ENCODE measurements at places on chromosomes 6 and 20. TPM values are rescaled to one million over a fixed set of nuclear protein-coding genes. Genes with fewer than 3 reads are reported as not detected.
A peak's percentile ranks its signal among the peaks of the same experiment; 100 is the strongest.

The SLC13A3 gene
- total RNA-seq, result 31.5 TPM

The ADTRP gene
- 2.7 TPM for total RNA-seq

The IL17F gene
- total RNA-seq, result not detected

The MEI4 gene
- total RNA-seq, result 1.2 TPM

The RAMACL gene
- 1.9 TPM for total RNA-seq

The SNRPB2 gene
- 43.6 TPM for total RNA-seq

The SAMD5 gene
- 9.2 TPM for total RNA-seq

The PRSS35 gene
- total RNA-seq, result 0.66 TPM

GRCh38 chr6:147911686-147912085 lies 403.2 kb downstream of the SAMD5 start:
- DNase-seq, result no peak

GRCh38 chr20:38515631-38516030 lies 43.0 kb downstream of the RALGAPB start:
- no peak for DNase-seq

- no peak for DNase-seq
These were observed 359.0 kb downstream of the BCKDHB start for GRCh38 chr6:80465513-80465912.

GRCh38 chr6:123022975-123023374 lies 26.9 kb downstream of the CLVS2 start:
- peak; percentile 23 for DNase-seq

DNA sequence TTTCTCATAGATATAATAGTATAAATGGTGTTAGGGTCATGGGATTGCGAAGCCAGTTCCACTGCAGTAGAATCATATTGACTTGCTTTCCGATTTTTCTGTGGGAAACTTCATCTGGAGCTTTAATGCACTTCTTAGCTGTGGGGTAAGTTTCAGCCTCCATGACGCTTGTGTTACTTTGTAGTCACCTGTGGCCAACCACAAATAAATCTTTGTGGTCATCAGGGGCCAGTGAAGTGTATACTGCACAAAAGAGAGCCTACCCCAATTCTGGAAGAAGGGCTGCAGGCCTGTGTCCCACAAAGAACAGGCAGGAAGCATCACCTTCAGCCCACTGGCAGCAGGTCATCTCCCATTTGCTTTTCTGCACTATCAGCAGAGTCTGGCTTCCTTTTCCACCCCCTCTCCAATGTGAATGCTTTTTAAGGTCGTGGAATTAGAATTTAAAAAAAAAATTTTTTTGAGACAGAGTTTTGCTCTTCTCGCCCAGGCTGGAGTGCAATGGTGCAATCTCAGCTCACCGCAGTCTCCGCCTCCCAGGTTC lies 32.0 kb downstream of the MTHFD1L start:
- DNase-seq, result no peak

DNA sequence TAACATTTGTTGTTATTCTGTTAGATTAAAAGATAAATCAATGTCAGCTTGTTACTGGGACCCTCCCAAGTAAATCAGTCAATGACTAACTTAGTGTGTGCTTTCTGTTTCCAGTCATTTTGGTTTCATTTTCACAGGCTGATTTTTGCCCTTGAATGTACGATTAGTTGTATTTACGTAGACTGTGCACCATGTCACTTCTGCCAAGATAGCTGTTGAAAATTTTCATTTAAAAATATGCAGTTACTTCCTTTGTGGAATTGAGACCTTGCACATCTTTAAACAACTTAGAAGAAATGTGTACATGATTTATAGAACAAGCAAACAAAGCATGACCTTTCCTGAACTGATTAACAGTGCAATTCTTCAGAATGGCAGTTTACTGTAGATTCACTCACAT lies 944.8 kb upstream of the CITED2 start:
- peak; percentile 56 for DNase-seq

- DNase-seq, result no peak
These were observed 2.4 kb upstream of the BPIFB3 start for GRCh38 chr20:33051333-33051732.

DNA sequence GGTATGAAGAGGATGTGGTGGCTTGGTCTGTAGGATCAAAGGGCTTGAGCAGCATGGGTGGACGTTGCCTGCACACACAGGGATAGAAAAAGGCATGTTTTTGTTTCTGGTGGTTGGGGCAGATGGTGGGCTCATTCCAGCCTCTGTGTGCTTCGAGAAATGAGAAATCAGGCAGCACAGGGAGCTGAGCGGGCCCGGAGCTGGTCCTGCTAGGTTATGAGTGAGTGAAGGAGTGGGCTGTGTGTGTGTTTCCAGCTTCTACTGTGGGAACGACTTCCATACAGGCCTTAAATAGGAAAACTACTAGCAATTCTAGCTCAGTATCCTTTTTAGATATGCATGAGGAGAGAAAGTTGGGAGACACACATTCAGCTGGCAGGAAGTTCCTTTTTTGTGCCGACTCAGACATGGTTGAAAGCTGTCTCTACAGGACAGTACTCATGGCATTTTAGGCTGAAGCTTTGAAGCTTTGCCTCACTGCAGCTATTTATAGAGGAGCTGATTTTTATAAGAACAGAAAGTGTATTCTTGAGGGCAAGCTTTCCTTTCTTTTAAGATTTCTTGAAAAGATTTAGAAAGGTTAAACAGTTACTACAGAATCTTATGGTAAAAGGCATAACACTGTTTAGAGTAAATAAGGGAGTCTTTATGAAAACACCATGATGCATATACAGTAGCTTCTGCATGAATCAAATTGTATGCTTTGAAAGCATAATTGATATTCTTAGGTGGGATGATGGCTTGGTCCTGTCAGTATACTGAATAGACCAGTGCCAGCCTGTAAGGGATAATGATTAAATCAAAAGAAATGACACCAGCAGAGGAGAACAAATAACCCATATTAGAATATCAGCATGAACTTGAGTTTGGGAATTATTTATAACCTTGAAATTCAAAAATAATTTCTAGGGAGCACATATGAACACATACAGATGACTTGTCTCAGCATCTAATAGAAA lies 104.0 kb upstream of the MAN1A1 start:
- no peak for DNase-seq

DNA sequence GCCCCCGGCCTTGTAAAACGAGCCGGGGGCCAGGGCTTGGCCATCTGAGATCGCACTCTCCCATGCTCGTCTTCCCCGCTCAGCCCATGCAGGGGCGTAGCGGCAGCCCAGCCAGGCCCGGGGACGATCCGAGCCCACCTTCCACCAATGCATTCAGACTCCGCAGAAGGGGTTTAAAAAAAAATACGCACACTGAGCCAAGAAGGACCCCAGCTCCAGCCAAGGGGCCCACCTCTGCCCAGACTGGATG lies 320 bp downstream of the GSTA4 start:
- no peak for DNase-seq

DNA sequence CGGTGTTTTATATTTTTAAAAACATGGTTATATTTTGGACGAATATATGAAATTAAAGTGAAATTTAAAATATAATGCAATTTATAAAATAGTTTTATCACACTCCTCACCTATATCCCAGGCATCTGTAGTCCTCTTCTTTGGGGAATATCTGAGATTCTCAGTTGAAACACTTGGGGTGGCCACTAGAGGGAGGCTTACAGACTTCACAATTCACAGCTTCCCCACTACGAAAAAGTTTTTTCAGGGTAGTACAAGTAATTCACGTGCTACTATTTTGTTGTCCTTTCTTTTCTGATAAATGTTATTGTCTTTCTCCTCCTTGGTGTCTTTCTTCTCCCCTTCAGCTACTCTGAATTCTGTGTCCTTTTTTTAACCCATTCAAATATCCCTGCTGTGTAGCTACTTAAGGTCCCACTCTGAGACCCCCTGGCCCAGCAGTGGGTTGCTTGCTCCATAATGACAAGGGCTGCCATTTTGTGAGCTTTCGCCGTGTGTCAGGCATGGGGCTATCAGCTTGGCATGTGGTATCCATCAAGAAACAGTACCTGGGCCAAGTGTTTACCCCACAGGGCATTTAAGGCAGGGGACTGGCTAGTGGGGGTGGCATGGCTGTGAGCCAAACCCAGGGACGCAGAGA lies 43.6 kb upstream of the PHACTR3 start:
- DNase-seq, result peak; percentile 13

DNA sequence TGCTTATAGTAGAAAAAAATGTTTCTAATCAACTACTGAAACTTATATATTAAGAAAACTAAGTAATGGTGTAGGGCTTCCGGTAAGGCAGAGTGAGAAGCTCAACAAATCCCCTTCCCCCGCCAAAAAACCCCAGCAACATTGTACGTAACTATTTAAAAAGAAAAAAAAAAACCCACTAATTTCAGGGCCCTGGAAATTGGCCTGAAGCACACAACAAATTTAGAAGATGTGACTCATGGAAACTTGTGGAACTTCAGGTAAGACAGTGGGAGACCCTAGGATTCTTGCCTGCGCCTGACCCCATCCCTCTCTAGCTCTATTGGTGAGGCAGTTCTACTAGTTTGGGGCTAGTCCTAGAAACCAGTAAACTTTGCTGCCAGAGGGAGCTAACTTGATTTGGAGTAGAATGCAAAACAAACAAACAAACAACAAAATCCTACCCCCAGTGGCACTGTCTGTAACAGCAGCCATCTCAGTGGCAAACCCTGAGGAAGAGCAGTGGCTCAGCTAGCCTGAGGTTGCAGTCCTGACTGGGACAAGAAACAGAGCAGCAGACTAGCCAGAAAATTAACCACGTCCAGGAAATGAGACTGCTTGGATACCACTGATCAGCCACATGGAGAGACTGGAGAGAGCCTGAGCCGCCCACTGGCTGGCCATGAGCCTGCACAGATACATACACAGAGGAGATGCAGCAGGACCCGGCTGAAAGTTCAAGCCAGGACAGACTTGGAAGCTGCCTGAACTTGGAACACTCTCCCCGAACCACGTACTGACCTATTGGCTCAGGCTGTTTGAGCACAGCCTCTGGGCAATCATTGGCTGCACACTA lies 135.1 kb downstream of the TBXT start:
- no peak for DNase-seq
